ENCODE measurements at places on chromosomes 7 and 10. TPM values are rescaled to one million over a fixed set of nuclear protein-coding genes. Genes with fewer than 3 reads are reported as not detected.

The PNLIPRP2 gene
- not detected for total RNA-seq

The C10orf105 gene
- 0.52 TPM for total RNA-seq

The OR6B1 gene
- total RNA-seq, result not detected

The CPVL gene
- 31.9 TPM for total RNA-seq

The TLX1 gene
- total RNA-seq, result not detected

The OR2A5 gene
- total RNA-seq, result not detected

The EBF3 gene
- 0.20 TPM for total RNA-seq

The ZPBP gene
- not detected for total RNA-seq

The ATP5F1C gene
- total RNA-seq, result 163 TPM

The YAE1 gene
- total RNA-seq, result 16.5 TPM

The SHTN1 gene
- 40.4 TPM for total RNA-seq

The RAMP3 gene
- total RNA-seq, result 255 TPM

The ELN gene
- total RNA-seq, result 231 TPM

The HOXA7 gene
- 2.9 TPM for total RNA-seq

The LIPK gene
- not detected for total RNA-seq

The GIMAP7 gene
- total RNA-seq, result 47.0 TPM

The ATP6V0A4 gene
- 2.4 TPM for total RNA-seq

The IFIT2 gene
- total RNA-seq, result 47.2 TPM

The EEPD1 gene
- total RNA-seq, result 9.9 TPM

The MAGI2 gene
- total RNA-seq, result 12.8 TPM

The FAM241B gene
- total RNA-seq, result 5.2 TPM

The GALNT17 gene
- 7.1 TPM for total RNA-seq

The RAB19 gene
- total RNA-seq, result 2.9 TPM

The SLC13A1 gene
- total RNA-seq, result not detected

The SNCG gene
- 17.2 TPM for total RNA-seq

The MYOF gene
- 132 TPM for total RNA-seq

The IQUB gene
- 0.75 TPM for total RNA-seq

The GBX1 gene
- total RNA-seq, result not detected

The ATOH7 gene
- total RNA-seq, result not detected

The AKR1C4 gene
- total RNA-seq, result not detected

The HKDC1 gene
- 9.6 TPM for total RNA-seq

The IFIT3 gene
- total RNA-seq, result 78.0 TPM

The CFAP69 gene
- 3.0 TPM for total RNA-seq

The OR9A2 gene
- not detected for total RNA-seq

The HOXA5 gene
- 16.0 TPM for total RNA-seq

The CCL26 gene
- total RNA-seq, result 1.2 TPM

The CDNF gene
- 0.61 TPM for total RNA-seq

Data from upper lobe of right lung (tissue), 1 donor.